ENCODE measurements at places on chromosomes 2 and 18. TPM values are rescaled to one million over a fixed set of nuclear protein-coding genes. Genes with fewer than 3 reads are reported as not detected.

The RAPH1 gene
- 6.9 TPM for polyA plus RNA-seq

- DNase-seq: no peak
Observed at GRCh38 chr2:149899390-149899789, 311.8 kb upstream of the MMADHC start.

DNA sequence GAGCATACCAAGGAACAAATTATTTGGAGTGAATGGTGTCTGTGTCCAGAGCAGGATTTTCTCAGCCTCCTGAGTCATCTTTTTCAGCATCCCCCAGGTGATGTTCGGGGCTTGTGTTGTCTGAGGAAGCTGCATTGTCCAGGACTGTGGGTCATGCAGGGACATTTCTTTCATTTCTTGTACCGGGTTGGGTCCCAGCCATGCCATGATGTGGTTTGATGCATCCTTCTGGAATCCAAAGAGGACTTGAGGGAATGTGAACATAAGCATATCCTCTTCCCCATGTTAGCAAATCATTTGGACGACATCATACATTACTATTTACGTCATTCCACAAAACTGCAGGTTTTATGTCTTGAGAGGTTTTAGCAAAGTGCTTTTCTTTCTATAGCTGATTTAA, 797.8 kb downstream of the CCDC85A start:
- no peak for DNase-seq

- no peak for DNase-seq
Observed at GRCh38 chr18:47832348-47832747, 98.1 kb downstream of the SMAD2 start.

DNA sequence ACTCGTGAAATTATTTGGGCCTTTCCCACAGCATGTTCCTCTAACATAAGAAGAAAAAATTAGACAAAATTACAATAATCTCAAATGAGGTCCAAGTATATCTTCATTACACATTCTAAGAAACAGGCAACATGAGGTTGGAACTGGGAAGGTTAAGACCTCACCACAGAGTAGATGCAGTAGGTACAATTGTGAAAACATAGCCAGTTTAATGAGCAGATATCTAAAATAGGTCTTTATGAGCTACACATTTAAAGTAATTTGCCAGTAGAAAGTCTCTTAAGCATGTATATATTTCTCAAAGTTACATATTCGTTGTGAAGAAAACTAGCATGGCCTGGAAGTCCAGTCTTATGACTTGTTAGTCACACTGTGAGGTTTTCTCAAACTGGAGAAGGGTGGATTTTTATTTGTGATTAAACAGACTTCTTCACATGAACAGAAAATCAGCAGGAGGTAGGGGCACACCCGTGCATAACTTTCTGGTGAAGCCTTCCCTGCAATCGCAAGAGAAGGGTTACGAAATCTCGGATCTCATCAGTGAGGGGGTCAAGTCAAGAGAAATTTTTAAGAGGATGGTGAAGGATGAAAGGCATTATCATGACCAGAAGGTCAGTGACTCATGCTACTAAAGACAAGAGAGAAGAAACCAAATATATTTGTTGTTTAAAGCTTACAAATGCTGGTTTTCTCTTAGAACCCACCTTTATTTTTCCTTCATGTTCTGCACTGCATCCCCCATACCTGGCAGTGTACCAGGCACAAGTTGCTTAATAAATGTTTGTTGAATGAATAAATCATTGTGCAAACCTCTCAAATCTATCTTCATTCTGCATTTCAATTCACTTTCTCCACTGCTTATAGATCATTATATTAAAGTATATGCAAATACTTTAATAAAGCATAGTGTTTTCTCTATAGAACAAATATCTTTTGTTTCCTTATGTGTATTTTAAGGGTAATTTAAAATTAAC, 5.1 kb upstream of the RAB27B start:
- DNase-seq: no peak

The BOK gene
- polyA plus RNA-seq: 4.5 TPM

The NOSTRIN gene
- 43.8 TPM for polyA plus RNA-seq

- DNase-seq: no peak
Observed at GRCh38 chr18:649341-649740, 8.1 kb upstream of the TYMS start.

DNA sequence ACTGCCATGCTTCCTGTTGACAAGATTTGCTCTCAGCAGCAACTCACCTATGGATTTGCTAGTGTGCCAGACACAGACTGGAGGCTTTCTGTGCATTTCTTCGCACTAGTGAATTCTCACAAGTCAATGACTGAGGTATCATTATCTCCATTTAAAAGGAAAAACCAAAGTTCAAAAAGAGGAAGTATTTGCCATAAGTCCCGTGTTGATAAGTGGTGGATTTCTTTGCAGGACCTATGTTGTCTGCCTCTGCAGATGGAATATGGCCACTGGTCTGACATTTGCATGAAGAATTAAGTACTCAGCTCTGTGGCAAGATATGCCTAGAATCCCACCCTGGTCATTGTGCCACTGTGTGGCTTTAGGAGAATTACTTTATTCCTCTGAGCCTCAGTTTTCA, 299.6 kb downstream of the PAX3 start:
- DNase-seq: no peak

DNA sequence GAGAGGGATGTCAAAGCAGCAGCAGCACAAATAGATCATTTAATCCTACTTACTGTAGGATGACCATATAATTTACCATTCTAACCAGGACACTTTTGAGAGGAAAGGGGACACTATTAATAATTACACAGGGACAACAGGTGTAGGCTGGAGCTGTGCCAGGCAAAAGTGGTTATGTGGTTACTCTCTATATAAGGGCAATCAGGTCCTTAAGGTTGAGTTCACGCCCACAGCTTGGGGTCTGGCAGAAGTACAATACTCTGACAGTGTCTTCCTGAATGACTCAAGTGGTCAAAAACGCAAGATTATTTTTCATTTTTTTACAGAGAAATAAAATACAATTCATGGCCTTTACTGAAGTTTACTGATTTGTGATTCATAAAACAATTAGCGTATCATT, 2.8 kb downstream of the PREPL start:
- DNase-seq: peak; percentile 79

The MLPH gene
- 18.8 TPM for polyA plus RNA-seq

DNA sequence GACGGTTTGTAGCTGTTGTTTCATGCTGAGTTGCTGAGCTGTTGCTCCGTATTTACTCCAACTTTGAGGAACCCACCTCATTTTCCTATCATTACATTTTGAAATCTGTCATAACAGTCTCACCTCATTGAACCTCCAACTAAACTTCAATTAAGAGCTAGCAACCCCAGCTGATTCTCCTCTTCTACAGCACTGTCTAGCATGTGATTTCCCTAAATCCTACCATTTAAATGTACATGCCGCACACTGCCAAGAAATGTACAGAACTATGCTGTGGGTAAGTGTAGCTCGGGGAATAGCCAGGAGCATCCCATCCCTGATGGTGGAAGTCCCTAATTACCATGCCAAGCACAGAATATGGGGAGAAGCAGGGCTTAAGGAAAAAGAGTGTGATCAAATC, 299.9 kb downstream of the AFF3 start:
- no peak for DNase-seq

DNA sequence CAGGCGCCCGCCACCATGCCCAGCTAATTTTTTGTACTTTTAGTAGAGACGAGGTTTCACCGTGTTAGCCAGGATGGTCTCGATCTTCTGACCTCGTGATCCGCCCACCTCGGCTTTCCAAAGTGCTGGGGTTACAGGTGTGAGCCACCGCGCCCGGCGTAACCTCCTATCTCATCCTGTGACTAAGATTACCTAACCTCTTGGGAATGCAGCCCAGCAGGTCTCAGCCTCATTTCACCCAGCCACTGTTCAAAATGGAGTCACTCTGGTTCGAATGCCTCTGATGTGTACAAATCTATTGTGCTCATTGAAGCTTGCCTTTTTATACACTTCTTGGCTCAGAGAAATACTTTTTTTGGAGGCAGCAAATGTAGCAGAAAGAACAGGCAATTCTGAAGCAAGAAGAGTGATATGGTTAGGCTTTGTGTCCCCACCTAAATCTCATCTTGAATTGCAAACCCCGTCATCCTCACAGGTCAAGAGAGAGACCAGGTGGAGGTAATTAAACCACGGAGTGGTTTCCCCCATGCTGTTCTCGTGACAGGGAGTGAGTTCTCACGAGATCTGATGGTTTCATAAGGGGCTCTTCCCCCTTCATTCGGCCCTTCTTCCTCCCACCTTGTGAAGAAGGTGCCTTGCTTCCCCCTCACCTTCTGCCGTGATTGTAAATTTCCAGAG, 60.6 kb downstream of the SLC4A3 start:
- peak; percentile 16 for DNase-seq

- DNase-seq: no peak
Observed at GRCh38 chr2:127618551-127619202, 27.3 kb upstream of the GPR17 start.

The ATP6V1B1 gene
- polyA plus RNA-seq: 0.21 TPM

- DNase-seq: no peak
Observed at GRCh38 chr2:215466097-215466909, 30.4 kb upstream of the FN1 start.

DNA sequence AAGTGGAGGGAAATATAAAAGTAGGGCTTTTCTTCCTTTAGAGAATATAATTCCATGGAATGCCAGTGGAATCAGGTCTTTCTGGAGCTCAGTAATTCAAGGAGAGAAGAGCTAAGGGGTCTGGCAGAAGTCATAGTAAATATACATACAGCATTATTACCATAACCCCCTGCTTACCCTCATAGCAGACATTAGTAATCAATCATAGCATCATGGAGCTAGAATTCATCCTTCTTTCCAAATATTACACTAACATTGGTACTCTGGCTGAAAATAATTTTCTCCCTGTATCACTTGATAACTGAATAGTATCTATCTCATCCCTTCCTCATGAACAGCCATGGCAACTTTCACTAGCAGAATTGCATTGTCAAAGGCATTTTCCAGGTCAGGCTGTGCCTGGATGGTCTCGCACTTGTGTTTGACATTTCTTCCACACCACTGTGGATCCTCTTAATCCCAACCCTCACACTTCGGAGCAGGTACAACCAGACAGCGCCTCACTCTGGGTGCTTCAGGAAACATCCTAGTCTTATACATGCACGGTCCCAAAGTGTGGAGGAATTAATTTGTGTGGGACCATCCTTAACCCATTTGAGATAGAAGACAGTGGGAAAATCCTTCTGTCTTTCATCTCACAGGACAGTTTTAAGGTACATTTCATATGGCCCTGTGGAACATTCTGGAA, 84.2 kb upstream of the SEC11C start:
- no peak for DNase-seq

The MC2R gene
- 0.01 TPM for polyA plus RNA-seq

DNA sequence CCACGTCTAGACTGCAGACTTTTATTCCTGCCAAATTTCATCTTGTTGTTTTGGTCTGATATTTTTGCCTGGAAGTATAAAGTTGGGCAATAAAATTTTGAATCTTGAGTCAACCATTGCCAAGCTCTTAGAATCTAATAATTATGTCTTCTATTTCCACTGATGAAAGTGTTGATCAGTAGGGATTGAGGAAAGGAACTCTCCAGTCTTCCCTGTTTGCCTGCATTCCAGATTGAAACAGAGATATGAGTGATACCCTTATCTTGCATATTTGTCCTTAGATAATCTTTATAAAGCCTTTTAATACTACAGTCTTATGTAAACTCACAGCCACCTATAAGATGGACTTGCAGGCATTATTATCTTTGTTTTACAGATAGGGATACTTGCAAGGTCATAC, 45.5 kb upstream of the UBE2E3 start:
- DNase-seq: no peak

DNA sequence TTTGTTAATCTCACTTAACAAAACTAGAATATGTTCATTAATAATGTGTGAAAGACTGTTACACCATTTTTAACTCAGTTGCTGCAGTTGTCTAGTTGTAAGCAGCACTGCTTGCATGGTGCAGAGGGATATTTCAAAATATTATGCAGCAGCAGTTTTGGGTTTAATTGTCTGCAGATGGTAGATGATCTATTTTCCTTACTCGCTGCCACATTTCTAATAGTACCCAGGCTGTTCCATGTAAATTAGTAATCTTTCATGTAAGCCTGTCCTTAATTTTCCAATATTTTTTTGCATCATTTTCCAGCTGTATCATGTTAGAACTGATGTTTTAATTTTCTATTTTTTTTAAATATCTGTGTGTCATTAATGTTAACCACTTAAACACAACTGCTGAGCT, 488.1 kb upstream of the RAB12 start:
- no peak for DNase-seq

GRCh38 chr2:119702203-119702917, 23.4 kb downstream of the TMEM177 start:
- DNase-seq: no peak

GRCh38 chr18:37284260-37284659, 281.3 kb downstream of the CELF4 start:
- DNase-seq: no peak

Measured in small intestine (tissue), 16 donors.